ENCODE measurements at places on chromosomes 5 and 9.

DNA sequence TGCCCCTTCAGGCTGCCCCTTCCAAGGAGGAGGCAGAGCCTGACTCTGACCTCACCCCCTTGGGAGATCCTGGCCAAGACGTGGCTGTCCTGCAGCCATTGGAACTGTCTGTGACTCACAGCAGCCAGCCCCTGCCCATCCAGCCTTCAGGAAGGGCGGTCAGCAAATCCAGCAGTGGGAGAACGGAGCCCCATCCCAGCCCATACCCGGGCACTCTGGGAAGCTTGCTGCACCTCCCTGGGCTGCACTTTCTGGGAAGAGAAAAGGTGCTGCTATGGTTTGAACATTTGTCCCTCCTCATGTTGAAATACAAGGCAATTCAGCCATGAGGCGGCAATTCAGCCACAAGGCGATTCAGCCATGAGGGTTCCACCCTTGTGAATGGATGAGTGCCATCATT lies 24.4 kb downstream of the CCDC187 start:
- no peak for DNase-seq

DNA sequence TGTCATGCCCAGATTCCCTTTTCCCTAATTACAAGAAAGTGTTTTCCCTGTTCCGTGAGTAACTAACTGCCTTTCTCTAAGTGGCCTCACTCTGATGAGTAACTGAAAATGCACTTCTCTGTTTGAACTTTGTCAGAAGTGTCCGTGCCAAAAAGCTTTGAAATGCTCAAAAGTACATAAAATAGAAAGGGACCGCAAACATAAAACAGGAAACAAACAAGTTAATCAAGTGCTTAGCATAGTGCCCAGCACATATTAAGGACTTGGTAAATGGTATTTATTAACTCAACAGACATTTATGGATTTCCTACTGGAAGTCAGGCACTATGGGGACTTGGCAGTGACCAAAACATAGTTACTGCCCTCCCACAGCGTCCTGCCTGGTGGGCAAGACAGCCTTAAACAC lies 22.3 kb downstream of the AQP3 start:
- DNase-seq = no peak

DNA sequence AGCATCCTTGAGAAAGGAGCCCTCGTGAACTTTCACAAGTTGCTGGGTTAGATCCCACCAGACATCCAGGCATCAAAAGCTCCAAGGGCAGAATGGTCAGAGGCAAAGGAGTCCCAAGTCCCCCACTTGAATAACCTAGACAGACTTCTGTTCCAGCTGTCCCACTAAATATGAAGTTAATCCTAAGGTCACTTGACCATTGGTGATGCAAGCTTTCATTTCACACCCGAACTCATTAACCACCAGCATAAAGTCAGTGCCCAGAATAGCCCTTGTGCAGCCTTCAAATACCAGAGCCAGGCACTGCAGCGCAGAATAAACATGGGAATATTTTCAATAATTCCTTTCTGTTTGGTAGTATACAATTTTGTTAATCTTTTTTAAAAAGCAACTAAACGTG lies 28.9 kb downstream of the OXCT1 start:
- no peak for DNase-seq

DNA sequence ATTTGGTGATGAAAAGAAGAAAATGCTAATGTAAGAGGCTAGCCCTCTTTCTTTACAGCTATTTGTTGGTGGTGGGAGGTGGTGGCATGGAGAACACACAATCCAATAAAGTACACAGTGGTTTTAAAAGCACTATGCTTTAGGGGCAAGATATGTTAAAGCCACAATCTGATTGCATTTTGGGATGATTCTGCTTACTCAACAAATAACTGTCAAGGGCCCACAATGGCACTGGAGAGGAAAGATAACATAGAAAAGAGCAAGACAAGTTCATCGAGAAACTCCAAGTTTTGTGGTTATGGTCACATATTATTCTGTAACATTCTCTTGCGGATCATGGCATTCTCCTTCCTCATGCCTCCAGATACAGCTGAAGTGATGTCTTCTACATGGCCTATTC lies 38.8 kb downstream of the OTP start:
- DNase-seq = no peak

GRCh38 chr9:100525563-100525962 lies 52.3 kb upstream of the CAVIN4 start:
- no peak for DNase-seq

DNA sequence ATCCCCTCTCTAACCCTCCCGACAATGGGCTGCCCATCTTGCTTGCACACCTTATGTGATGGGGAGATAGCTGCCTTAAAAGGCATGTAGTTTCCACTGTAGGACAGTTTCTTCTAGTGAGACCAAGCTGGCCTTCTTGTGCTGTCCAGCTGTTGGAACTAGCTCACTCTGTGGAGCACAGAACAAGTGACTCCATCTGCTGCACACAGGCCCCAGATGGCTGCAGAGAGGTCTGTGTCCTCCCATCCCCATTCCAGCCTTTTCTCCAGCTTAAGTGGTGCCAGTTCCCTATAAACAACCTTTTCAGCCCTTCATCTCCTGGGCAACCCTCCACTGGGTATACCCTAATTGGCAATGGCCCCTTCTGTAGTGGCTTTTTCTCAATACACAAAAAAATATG lies 18.7 kb upstream of the PSD2 start:
- DNase-seq = no peak

All from hepatocyte (in vitro differentiated cells).